Osteocyte (in vitro differentiated cells): ENCODE measurements at places on chromosomes 5 and 9. TPM values are rescaled to one million over a fixed set of nuclear protein-coding genes. Genes with fewer than 3 reads are reported as not detected.

DNA sequence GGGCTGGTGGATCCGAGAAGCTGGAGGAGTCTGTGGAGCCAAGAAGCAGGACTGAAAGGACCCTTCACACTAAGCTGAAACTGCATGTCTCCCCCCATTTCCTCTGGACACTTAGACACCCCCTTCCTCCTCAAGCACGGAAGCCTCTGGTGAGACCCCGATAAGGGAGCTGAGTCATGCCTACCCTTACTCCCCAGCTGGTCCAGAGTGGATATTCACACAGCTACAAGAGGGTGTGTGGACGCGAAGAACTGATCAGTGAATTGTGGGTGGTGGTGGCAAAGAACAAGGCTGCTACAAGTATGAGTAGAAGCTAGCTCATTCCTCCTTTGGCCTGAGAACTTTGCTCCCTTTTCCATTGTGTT, 4.3 kb downstream of the TLN1 start:
- DNase-seq, result no peak

DNA sequence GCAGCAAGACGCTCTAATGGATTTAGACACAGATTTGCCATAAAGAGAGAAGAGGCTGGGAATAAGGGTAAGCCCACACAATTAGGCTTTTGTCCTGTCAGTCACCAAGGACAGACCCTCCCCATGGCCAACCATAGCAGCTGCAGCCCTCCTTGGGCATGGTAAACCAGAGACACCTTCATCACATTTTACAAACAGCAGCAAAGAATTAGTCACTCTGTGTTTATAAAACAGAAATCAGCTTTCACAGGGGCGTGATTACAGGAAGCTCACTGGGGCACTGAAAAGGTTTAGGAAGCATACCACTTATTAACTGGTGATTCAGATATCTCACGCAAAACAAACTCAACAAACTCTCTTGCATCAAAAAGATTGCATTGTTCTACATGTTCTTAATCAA, 37.3 kb upstream of the ZNF622 start:
- no peak for DNase-seq

DNA sequence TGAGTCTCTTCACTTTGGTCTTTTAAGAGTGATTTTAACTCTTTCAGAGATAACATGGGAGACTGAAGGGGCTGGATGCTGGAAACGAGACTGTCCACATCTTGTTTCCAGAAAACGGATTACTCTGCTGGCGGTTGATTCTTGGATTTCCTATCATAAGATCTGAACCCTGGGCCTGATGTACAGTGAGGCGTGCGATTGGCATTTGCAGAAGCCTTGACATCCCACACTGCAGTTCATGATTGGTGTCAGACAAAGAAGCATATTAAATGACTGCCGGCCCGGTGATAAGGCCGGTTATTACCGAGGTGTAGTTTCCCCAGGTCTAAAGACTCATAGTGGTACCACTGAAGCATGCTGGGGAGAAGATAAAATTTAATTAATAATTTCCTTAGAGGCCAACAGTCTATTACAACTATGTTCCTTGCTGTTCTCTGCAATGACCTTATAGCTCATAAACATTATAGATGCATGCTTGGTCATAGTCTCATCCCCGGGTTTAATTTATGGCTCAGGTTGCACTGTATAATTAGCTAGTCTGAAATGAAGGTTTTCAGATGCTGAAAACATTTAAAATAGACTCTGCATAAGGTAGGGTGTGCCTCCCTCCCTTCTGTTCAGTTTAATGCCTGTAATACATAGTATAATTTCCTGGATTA, 99.2 kb downstream of the PPP2R2B start:
- DNase-seq, result no peak

DNA sequence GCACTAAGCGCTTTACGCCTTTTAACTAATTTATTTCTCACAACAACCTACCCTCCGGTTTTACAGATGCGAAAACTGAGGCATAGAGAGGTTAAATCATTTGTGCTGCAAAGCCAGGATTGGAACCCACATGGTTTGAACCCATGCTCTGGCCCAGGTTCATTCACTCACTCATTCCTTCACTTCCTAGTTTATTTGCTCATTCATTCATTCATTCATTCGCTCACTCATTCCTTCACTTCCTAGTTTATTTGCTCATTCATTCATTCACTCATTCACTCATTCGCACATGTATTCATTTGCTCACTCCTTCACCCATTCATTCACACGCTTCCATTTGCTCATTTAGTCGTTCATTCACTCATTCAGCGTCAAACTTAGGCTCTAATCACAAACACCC, 29.4 kb downstream of the NEURL1B start:
- DNase-seq, result no peak

Gene PCDH12
- not detected in 2 replicates for total RNA-seq
